ENCODE measurements at places on chromosomes 16 and 17.
A peak's percentile ranks its signal among the peaks of the same experiment; 100 is the strongest.

- peak; percentile 61 for DNase-seq
Measured at GRCh38 chr16:3951861-3952736, 71.6 kb upstream of the CREBBP start.

DNA sequence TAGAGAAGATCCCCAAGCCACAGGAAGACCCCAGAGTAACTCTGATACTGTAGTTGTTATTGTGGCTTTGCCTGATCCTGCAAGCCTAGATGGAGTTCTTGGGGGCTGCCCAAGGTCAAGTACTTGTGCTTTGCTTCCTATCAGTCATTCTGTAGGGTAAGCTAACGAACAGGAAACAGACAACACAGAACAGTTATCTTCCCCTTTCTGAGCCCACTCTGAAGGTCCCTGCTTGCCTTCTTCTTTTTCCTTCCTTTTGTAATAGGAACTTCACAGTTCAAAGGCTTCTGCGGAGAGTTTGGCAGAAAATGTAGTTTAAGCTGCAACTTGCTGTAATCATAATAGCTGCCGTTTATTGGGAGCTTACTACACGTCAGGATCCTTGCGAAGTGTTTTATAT is 494.1 kb upstream of the ERCC4 start:
- DNase-seq: no peak

- no peak for DNase-seq
Measured at GRCh38 chr17:44223541-44224071, 4.1 kb upstream of the UBTF start.

- no peak for DNase-seq
Measured at GRCh38 chr16:19882646-19883045, 2.0 kb downstream of the GPRC5B start.

All from iris pigment epithelial cell (primary cell).